ENCODE measurements at places on chromosomes 2 and 18. TPM values are rescaled to one million over a fixed set of nuclear protein-coding genes. Genes with fewer than 3 reads are reported as not detected.

Gene GNLY
- 3.2 TPM for total RNA-seq

DNA sequence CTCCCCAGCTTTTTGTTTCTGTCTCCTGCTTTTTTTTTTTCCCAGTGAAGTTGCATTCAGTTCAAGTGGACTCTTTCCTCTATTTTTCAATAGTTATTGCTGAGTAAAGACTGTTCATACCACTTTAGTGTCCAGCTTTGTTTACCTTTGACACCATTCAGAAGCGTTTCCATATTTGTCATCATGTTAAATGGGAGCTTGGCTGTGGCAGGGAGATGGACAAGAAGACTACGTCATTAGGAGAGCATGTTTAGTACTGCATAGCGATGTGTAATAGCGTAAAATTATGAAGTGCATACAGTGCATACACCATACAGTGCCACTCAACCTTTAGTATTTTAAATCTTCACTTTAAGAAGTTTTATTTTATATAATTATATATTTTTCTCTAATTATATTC is 655.9 kb downstream of the DCC start:
- H3K4me3 ChIP-seq, result no peak overlapping the region
- H3K27ac ChIP-seq, result no peak overlapping the region
- H3K36me3 ChIP-seq, result no peaks in the 10 kb centered on the region
- no peaks in the 10 kb centered on the region for H3K27me3 ChIP-seq
- no peak for DNase-seq

- no peaks in the 10 kb centered on the region for H3K27me3 ChIP-seq
- peak overlapping the region; percentile 42 for H3K27ac ChIP-seq
- no peaks in the 10 kb centered on the region for H3K36me3 ChIP-seq
Measured at GRCh38 chr2:228771774-228772173, 499.3 kb downstream of the PID1 start.

Gene RAPH1
- total RNA-seq, result 22.6 TPM

DNA sequence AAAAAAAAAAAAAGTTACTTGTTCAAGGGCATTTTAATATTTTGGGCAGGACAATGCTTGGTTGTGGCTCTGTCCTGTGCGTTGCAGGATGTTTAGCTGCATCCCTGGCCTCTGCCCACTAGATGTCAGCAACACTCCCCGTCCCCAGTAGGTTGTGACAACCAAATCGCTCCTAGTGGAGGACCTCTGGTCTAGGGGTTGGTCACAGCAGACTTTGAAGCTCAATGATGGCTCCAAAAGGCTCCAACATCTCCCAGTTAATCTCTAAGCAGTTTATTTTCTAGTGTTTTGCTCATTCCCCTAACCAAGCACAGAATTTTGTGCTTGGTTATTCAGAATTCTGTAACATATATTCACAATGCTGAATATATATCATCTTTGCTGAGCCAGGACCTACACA is 67.0 kb downstream of the CHRNA1 start:
- no peak overlapping the region for H3K4me3 ChIP-seq
- H3K4me1 ChIP-seq, result no peaks in the 10 kb centered on the region
- no peaks in the 10 kb centered on the region for H3K36me3 ChIP-seq

- H3K36me3 ChIP-seq, result no peaks in the 10 kb centered on the region
- no peak overlapping the region for H3K27ac ChIP-seq
- no peak for DNase-seq
- H3K4me3 ChIP-seq, result no peak overlapping the region
Measured at GRCh38 chr2:76311728-76312127, 601.0 kb upstream of the GCFC2 start.

DNA sequence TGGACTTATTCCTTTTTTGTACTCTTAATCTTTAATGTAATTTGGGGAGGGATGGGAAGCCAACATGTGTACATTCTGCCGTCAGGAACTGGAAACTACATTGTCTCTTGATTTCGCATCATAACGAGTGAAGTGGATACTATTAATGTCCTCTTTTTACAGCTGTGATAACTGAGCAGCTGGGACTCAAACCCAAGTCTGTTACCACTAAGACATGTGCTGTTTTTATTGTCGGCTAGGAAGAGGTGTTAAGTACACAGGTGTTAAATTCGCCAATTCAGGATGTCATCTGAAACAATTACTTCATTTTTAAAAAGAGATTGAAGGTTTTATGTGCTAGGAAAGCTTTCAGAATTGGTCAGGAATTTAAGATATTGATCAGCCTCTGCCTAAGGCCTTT is 6.9 kb downstream of the GMCL1 start:
- no peaks in the 10 kb centered on the region for H3K27me3 ChIP-seq
- no peak for DNase-seq
- H3K4me1 ChIP-seq, result peaks cover 38% of the 10 kb centered on the region
- H3K4me3 ChIP-seq, result no peak overlapping the region

Gene ZSWIM2
- total RNA-seq, result not detected

DNA sequence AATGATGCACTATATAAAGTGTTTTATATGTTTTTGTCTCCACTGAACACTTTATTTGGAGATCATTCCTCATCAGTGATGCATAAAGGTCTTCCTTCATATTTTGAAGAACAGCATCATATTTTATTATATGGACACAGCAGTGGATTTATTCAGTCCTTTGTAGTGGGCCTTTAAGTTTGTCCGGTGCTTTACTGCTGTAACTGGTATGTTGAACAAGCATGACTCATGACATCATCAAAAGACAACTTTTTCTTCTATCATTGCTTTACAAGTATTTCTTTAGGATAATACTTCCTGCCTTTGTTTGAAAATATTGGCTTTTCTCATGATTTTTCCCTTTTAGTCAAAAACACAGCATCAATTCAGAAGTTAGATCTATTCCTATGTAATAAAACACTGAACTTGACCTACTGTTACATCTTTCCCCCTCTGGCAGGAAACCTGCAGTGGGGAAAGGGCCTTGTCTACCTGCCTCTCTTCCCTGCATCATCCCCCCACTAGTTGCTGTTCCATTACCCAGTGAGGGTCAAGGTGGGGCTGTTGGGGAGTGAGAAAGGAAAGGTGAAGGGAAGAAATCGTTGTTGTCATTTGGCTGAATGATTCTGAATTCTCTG is 241.2 kb downstream of the CYP26B1 start:
- no peaks in the 10 kb centered on the region for H3K4me1 ChIP-seq
- H3K4me3 ChIP-seq, result no peak overlapping the region
- no peak overlapping the region for H3K27ac ChIP-seq
- H3K36me3 ChIP-seq, result no peaks in the 10 kb centered on the region

GRCh38 chr2:108571286-108571685 is 37.0 kb downstream of the LIMS1 start:
- no peak overlapping the region for H3K4me3 ChIP-seq
- H3K36me3 ChIP-seq, result no peaks in the 10 kb centered on the region
- H3K4me1 ChIP-seq, result peaks cover 36% of the 10 kb centered on the region
- H3K27ac ChIP-seq, result no peak overlapping the region
- DNase-seq, result no peak

Measured in vagina (tissue), 2 donors.